AG10803 (cell line): ENCODE measurements at places on chromosomes 1 and 21.

DNA sequence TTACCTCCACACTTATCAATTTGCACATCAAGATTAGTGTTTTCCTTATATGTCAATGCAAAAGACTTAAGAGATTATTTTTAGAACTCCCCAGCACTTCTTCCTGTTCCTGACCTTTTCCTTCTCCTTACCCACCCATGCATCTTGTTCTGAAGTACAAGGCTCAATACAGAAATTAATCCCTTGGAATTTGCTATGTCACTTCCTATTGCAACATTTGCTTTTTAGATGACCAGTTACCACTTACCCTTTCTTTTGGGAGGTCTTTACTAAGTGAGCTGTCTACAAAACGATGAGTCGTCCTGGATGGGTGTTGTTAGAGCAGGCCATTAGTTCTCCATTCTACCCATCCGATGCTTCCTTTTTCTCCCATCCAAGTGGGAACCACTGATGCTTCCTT is 221.2 kb downstream of the FMN2 start:
- DNase-seq: peak; percentile 87

DNA sequence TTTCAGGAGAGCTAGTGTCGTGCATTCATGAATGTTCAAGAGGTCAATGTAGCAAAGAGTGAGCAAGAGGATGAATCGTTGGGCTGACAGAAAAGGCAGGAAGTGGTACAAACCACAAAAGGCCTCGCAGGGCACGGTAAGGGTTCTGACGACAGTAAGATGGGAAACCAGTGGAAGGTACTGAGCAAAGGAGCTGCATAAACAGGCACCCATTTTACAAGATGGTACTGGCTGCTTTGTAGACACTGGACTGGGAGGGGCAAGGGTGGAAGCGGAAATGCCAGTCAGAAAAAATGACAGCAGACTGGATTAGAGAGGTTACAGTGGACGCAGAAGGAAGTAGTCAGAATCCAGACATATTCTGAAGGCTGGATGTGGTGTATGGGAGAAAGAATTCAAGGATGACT is 123.5 kb downstream of the PTPN14 start:
- DNase-seq: peak; percentile 93

DNA sequence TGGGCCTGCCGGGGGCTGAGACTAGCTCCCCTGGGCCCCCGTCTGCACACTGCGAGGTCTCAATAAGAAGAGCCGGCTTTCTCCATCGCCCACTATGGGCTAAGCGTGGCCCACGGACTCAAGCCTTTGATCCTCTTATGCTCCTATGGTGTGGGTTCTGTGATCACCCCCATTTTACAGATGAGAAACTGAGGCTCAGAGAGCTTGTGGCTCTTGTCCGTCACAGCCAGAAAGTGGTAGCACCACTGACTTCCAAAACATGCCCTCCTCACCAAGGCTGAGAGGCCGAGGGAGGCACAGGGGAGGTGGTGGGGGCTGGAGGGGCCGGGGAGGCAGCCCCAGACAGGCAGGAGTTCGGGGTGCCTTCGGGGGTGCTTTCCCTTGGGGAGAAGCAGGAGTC is 39.0 kb upstream of the CASZ1 start:
- no peak for DNase-seq

DNA sequence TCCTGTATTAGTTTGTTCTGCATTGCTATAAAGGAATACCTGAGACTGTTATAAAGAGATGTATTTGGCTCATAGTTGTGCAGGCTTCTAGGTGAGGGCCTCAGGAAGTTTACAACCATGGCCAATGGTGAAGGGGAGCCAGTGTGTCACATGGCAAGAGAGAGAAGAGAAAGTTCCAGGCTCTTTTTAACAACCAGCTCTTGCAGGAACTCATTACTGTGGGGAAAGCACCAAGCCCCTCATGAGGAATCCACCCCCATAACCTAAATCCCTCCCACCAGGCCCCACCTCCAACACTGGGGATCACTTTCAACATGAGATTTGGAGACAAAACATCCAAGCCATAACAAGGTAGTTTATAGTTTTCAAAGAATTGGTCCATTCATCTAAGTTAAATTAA is 5.0 kb upstream of the MEAF6 start:
- DNase-seq: no peak

DNA sequence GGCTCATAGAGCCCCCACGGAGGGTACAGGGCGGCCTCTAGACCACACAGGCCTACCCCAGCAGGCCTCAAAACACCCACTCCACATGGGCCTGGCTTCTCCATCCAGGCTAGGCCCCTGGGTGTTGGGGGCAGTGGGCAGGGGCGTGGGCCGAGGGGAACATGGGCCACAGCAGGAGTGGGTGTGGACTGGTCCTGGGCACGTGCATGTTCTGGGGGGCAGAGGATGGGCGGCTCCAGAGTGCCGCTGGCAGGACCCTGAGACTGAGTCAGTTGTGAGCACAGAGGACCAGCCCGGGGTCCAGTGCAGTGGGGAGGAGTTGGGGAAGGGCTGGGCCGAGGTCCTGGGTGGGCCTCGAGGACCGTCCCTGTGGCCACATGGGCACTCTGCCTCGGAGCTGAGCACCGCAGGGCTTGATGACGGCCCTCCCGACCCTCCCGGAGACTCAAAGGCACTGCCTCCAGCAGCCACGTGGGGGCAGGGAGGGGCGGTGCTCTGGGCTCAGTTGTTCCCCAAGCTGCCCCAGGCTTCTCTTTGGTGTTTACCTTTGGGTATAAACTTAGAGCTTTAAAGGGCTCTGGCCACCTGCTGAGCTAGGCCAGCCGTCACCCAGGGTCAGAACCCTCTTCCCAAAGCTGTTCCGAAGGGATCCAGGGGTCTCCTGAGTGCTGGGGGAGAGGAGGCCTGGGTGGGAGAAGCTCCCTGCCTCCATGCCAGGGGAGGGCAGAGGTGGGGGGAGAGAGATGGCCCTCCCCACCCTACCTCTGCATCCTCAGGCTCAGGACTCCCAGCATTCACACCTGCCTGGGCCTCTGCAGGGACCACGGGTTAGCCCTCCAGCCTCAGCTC is 79.9 kb downstream of the MORN1 start:
- peak; percentile 48 for DNase-seq

DNA sequence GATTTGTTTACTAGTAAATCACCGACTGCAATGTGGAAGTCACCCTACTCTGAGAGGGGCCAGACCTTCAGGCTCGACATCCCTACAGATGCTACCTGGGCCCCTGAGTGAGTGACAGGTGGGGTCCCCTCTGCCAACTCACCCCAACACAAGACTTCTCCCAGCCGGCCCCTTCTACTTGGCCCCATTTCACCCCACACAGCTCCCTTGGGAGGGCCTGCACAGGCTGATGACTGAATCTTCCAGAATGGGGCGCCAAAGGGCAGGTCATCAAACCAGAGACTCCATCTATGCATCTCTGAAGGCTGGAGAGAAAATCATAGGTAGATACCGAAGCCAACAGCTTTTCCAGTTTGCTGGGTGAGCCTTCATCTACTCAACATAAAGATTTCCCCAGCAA is 9.4 kb upstream of the S100A8 start:
- no peak for DNase-seq

DNA sequence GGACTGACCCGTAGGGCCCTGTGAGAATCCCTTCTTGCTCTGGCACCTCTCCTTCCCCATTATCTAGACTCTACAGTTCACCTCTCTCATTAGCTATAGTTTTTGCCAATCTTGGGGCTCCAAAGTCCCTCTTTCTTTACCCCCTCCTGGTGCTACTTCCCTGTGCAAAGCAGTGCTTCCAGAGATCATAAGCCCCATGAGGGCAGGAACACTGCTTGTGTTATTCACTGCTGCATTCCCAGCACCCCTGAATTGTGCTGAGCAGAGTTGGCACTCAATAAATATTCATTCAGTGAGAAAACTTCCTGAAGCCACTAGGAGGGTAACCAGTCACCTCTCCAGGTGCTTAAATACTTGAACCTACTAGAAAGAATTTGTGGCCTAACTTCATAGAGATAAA is 2.1 kb upstream of the H3-3A start:
- no peak for DNase-seq

- DNase-seq: peak; percentile 54
Observed at GRCh38 chr1:1806890-1807289, 28.6 kb upstream of the NADK start.

- no peak for DNase-seq
Observed at GRCh38 chr1:37076168-37076567, 41.9 kb upstream of the GRIK3 start.

DNA sequence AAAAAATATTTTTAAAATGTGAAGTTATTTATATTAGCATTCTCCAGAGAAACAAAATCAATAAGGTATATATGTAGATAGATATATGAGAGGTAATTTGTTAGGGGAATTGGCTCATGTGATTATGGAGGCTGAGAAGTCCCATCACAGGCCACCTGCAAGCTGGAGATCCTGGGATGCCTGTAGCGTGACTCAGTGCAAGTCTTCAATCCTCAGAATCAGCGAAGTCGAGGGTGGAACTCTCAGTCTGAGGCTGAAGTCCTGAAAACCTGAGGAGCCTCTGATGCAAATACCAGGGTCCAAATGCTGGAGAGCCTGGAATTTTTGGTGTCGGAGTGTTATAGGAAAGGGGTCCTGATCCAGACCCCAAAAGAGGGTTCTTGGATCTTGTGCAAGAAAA is 658.5 kb downstream of the USP25 start:
- no peak for DNase-seq

- DNase-seq: peak; percentile 18
Observed at GRCh38 chr1:238752327-238752726, 634.0 kb upstream of the CHRM3 start.

DNA sequence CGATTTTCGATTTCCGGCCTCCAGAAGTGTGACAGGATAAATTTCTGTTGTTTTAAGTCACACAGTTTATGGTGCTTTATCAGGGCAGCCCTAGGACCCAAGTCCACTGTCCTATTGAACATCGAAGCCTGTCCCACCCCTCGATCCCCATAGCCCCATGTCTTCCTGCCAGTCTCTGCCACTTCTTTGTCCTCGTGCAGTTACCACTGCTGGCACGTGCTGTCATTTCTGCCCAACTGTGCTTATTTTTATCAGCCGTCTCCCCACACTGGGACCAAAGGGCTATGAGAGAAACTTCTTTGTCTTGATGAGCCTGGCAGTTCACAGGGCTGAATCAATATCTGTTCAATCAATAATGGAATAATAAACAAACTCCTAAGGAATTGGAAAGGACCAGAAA is 146.7 kb downstream of the PSMG1 start:
- DNase-seq: no peak

DNA sequence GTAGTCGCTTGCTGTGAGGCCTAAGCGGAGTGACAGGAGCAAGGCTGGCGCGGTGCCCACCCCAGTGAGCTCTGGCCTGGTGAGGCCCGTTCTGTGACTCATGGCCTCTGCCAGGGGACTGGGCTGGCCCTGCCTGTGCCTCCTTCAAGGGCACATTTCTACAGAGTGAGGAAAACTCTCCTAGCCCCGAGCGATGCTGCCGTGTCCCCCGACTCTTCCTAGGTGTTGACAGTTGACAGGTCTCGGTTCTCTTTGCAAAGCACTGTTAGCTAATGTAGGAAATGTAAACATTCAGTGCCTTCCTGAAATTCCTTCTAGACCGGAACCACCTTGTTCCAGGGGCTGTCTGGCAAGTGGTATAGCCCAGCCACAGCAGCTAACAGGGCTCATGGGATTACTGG is 43.9 kb downstream of the ABCG1 start:
- DNase-seq: no peak

DNA sequence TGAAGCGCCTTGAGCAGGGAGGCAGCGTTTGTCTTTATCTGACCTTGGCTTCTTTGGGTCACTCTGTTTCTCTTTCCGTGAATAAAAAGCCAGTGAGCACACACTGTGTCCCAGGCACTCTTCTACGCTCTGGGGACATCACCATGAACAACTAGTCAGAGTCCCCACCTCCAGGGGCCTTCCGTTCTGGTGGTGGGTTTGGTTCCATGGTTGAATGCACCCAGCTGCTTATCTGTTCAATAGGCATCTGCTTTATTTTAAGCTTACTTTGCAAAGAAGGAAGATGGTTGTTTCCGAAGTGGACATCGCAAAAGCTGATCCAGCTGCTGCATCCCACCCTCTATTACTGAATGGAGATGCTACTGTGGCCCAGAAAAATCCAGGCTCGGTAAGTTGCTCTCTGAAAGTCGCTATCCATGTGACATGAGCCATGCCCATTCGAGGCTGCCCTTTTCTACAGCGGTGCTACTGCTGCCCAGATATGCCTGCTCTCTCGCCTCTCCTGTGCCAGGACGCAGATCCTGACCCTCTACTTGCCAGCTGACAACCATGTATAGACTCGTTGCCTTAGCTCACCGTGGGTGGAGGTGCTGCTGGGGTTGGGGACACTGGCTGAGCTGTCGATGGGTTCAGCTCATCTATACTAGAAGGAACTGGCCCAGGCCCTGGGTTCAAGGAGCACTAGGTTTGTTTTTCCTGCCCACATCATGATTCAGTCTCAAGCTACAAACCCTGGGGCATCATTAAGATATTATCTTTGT is 5.9 kb downstream of the MX1 start:
- no peak for DNase-seq

- DNase-seq: no peak
Observed at GRCh38 chr1:76595024-76595423, 272.3 kb upstream of the ST6GALNAC5 start.

GRCh38 chr1:229086686-229087085 is 184.2 kb upstream of the RAB4A start:
- no peak for DNase-seq

GRCh38 chr1:189605226-189605625 is 872.4 kb downstream of the BRINP3 start:
- DNase-seq: no peak

DNA sequence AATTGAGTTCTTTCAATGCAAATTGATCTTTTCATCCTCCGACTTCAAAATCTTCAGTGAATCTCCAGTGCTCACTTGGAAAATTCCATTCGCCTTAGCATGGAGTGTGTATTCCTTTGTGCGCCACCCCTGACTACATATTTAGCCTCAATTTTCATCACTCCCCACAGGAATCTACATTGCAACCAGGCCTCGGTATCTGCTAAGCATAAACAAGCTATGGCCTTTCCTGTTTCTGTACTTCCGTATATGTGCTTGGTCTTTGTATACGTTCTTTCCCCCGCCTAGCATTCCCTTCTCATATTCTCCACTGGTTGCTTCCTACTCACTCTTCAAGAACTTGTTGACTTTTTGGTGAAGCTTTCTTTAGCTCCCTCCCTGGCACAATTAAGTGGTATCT is 470.8 kb downstream of the LMO4 start:
- DNase-seq: no peak

DNA sequence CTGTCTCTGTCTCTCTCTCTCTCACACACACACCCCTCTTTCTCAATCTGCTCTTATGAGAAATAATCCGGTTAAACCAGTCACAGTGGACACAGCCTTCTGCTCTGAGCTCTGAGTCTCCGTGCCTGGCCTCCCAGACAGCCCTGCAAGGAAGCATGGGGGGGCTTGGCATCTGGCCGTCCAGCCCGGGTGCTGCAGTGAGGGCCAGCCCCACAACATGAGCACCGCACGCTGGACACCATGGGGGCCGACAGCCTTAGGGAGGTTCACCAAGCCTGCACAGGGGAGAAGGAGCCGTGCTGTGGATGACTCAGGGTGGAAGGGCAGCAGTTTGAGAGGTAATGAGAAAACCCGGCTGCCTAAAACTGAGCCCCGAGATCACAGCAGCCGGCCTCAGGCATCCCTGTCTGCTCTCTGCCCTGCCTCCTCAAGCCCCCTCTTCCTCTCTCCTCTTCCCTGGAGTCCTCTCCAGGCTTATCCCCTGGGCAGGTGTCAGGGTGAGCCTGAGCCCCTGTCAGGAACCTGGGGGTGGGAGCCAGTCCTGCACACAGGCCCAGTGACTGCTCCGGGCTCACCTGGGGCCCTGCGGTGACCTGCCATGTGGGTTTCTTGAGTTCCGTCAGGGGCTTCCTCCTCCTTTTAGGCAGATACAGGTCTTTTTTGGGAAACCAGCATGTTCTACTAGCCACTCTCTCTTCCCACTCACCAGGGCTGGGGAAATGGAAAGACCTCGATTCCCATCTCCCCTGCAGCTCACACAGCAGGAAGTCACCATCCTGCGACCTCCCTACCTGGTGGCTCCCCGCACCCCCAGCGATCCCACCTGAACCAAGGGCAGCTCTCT is 92.8 kb downstream of the ITPKB start:
- DNase-seq: no peak
